ENCODE measurements at places on chromosomes 6 and 20. TPM values are rescaled to one million over a fixed set of nuclear protein-coding genes. Genes with fewer than 3 reads are reported as not detected.

DNA sequence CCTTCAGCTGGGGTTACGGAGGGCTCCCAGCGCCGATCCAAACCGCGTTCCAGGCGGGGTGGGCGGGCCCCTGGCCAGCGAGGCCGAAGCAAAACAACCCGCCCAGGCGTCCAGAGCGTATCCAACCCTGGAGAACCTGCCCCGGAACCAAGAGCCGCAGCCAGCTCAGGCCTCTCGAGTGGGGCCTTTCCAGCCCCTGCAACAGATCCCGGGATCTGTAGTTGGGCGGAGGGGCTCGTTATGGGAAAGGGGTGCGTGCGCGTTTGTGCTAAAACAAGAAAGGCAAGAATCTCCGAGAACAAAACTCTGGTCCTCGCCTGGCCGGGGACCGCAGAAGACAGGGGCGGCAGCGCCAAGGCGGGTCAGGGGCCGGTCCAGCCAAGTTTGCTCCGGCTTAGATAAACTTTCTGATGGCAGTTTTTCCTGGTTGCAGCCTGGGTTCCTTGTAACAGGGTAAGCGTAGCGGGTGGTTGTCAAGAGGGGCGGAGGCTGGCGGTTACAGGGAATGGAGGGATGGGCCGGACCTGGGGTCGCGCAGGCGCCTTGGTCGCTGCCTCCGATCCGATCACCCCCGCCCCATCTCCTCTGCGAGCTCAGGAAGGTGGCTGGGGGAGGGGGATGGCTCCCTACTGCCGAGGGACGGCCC, 448 bp upstream of the RIN2 start:
- peak overlapping the region; percentile 95 for H3K4me3 ChIP-seq
- H3K36me3 ChIP-seq = peaks cover under 1% of the 10 kb centered on the region
- H3K4me1 ChIP-seq = peaks cover 28% of the 10 kb centered on the region
- peak; percentile 93 for DNase-seq

DNA sequence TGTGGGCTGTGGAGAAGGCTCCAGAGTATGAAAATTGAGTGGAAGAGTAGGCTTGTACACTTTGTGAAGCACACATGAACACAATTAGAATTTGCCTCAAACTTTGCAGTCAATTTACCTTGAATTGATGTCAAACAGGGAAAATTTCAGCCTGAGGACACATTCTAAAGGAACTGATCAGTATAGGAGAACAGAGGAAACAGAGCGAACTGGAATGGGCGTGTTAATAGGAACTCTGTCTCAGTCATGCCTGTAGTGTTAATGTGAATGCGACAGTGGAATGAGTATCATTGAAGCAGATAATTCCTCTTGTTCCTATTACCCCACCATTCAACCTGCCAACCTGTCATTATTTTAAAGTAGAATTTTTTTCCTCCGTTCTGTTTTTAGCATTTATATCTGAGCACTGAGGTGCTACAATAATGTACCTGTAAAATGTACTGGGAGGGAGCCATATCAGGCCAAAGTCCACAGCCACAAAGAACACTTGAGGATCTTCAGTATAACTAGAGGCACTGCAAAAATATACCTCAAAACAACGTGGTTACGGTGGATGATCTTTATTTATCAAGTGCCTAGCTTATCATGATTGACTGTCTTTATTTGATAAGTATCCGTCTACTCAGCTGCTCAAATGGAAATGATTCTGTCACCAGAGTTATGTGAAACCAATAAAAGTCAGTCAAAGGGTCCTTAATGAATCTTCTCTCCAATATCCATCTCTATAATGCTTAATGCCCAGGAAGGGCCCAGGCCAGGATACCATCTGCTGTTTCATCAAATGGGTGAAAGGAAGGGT, 125.3 kb upstream of the STMND1 start:
- DNase-seq = no peak
- no peak overlapping the region for H3K27ac ChIP-seq
- no peak overlapping the region for H3K4me3 ChIP-seq
- peaks cover 3% of the 10 kb centered on the region for H3K27me3 ChIP-seq

GRCh38 chr20:50982363-50982762, 23.7 kb downstream of the MOCS3 start:
- no peak overlapping the region for H3K27ac ChIP-seq
- no peak for DNase-seq
- H3K4me1 ChIP-seq = no peaks in the 10 kb centered on the region
- peaks cover 4% of the 10 kb centered on the region for H3K27me3 ChIP-seq

- H3K27me3 ChIP-seq = no peaks in the 10 kb centered on the region
- DNase-seq = peak; percentile 90
- H3K4me3 ChIP-seq = peak overlapping the region; percentile 55
- H3K36me3 ChIP-seq = no peaks in the 10 kb centered on the region
Observed at GRCh38 chr6:111662794-111663593, 57.3 kb upstream of the TRAF3IP2 start.

IL20RA gene
- polyA plus RNA-seq = 0.05 TPM

BPI gene
- not detected for polyA plus RNA-seq

OTOR gene
- not detected for polyA plus RNA-seq

WFDC2 gene
- 0.22 TPM for polyA plus RNA-seq
